Ascending aorta (tissue), 2 donors: ENCODE measurements at places on chromosomes 4 and X. TPM values are rescaled to one million over a fixed set of nuclear protein-coding genes. Genes with fewer than 3 reads are reported as not detected.

DNA sequence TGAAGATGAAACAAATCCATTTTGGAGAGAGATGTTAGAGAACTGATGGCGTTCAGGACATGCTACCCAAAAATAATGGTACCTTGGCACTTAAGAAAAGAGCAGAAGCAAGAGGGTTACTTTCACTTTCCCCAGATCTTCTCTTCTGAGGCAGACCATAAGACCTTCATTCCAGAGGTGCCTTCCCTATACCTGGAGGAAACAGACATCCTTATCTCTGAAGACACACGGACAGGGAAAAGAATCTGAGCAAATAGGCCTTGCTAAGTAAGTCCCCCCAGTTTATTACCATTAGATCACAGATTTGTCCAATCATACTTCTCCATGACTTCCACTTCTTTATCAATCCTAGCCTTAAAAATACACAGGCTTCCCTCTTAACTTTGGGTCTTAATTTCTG, 2.0 kb upstream of the FGF2 start:
- no peaks in the 10 kb centered on the region for H3K27me3 ChIP-seq
- no peak for DNase-seq
- no peaks in the 10 kb centered on the region for H3K36me3 ChIP-seq
- no peak overlapping the region for H3K4me3 ChIP-seq
- H3K4me1 ChIP-seq, result no peaks in the 10 kb centered on the region

DNA sequence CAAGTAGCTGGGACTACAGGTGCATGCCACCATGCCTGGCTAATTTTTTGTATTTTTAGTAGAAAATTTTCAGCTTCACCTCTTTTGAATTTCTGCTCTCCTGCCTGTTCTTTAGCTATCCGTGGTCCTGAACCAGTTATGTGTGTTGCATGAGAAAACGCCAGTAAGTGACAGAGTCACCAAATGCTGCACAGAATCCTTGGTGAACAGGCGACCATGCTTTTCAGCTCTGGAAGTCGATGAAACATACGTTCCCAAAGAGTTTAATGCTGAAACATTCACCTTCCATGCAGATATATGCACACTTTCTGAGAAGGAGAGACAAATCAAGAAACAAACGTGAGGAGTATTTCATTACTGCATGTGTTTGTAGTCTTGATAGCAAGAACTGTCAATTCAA, 13.9 kb downstream of the ALB start:
- H3K4me1 ChIP-seq, result no peaks in the 10 kb centered on the region
- H3K27ac ChIP-seq, result no peak overlapping the region
- H3K27me3 ChIP-seq, result no peaks in the 10 kb centered on the region
- H3K36me3 ChIP-seq, result no peaks in the 10 kb centered on the region
- H3K4me3 ChIP-seq, result no peak overlapping the region

The SHROOM4 gene
- total RNA-seq, result 25.3 TPM

GRCh38 chr4:78661086-78661690, 109.6 kb downstream of the ANXA3 start:
- DNase-seq, result no peak
- H3K27me3 ChIP-seq, result no peaks in the 10 kb centered on the region
- no peaks in the 10 kb centered on the region for H3K36me3 ChIP-seq
- H3K4me1 ChIP-seq, result no peaks in the 10 kb centered on the region
- no peak overlapping the region for H3K4me3 ChIP-seq
- no peak overlapping the region for H3K27ac ChIP-seq

DNA sequence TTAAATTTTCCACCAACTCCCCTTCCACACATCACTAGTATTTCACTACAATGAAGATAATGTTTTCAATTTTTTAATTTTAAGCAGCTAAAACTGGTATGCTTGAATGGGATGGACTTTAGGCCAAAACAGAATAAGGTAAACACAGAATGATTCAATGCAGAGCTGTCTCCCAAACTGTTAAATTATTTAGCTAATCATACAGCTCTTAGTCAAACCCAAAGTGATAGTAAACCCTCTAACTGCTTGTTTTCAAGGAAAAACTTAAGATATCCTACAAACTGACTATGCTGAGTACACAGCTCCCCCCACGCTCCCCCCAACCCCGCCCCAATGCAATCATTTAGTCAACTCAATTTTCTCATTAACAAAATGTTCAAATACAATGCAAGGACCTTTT, 30.2 kb downstream of the CNOT6L start:
- H3K36me3 ChIP-seq, result no peaks in the 10 kb centered on the region
- H3K27ac ChIP-seq, result no peak overlapping the region
- no peak overlapping the region for H3K4me3 ChIP-seq
- no peaks in the 10 kb centered on the region for H3K27me3 ChIP-seq
- H3K4me1 ChIP-seq, result no peaks in the 10 kb centered on the region

DNA sequence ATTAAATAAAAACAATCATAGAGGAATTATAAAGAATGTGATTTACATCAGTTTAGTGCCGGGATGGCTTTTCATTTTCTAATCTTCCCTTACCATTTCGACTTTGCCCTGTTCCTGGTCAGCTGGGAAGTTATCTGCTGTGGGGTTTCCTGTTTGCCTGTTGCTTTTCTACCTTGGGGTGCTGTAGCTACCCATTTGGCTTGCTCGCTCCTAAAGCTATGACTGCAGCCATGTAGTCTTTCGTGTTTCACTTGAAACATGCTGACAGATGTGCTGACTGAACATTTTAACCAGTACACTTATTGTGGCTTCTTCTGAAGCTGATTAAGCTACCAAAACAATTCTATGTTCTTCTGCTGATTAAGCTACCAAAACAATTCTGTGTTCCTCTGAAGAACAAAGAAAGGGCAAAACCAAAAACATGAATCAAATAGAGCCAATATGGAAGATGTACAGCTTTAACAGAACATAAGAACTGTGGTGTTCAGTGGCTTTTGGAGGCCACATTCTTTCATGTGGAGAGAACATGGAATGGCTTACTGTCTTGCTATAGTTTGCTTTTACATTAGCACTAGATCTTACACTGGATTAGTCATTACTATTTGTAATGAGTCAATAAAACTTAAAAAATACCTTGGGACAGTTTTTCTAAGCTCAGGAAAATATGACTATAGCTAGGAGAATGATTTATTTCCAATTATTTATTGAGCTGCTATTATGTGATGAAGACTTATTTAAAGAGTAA, 440.4 kb downstream of the SPRY1 start:
- H3K4me3 ChIP-seq, result no peak overlapping the region
- no peak overlapping the region for H3K27ac ChIP-seq
- peaks cover 3% of the 10 kb centered on the region for H3K4me1 ChIP-seq
- DNase-seq, result no peak

DNA sequence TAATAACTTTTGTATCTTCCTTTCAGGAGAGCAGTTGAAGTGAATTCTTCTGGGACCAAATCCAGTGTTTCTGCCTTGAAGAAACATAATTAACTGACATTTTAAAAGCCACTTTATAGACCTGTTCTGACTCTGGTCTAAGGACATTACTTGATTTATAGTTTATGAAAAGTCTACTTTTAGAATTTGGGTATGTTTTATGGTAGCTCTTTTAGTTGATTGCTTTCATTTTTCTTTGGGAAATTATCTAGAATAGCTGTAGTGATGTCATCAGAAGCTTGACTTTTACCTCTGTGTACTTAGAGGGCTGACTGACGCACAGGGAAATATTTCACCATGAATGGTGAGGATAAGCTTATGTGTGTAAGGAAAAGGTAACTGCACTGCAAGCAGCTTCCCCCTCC, 131.8 kb upstream of the LIMCH1 start:
- H3K27me3 ChIP-seq, result no peaks in the 10 kb centered on the region
- H3K36me3 ChIP-seq, result no peaks in the 10 kb centered on the region
- DNase-seq, result no peak
- H3K27ac ChIP-seq, result peak overlapping the region; percentile 2

The AP1S2 gene
- 99.3 TPM for total RNA-seq
